ENCODE measurements at places on chromosomes 6 and 20.

DNA sequence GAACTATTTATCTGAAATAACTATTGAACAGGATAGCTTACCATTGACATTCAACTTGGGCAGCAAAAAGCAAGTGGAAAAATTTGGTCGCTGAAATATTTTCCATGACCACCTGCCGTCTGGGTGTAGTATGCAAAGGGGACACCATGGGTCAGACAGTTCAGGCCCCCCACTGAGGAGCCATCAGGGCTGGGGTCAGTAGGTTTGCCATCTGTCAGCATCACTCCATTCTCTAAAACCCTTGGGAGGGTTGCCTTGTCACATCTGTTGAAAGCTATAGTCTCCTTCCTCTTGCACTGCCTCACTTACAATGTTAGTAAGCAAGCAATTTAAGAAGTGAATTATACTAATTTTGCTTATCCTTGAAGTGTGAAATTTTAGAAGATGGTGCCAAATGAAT is 44.9 kb downstream of the NRN1 start:
- no peak for DNase-seq

DNA sequence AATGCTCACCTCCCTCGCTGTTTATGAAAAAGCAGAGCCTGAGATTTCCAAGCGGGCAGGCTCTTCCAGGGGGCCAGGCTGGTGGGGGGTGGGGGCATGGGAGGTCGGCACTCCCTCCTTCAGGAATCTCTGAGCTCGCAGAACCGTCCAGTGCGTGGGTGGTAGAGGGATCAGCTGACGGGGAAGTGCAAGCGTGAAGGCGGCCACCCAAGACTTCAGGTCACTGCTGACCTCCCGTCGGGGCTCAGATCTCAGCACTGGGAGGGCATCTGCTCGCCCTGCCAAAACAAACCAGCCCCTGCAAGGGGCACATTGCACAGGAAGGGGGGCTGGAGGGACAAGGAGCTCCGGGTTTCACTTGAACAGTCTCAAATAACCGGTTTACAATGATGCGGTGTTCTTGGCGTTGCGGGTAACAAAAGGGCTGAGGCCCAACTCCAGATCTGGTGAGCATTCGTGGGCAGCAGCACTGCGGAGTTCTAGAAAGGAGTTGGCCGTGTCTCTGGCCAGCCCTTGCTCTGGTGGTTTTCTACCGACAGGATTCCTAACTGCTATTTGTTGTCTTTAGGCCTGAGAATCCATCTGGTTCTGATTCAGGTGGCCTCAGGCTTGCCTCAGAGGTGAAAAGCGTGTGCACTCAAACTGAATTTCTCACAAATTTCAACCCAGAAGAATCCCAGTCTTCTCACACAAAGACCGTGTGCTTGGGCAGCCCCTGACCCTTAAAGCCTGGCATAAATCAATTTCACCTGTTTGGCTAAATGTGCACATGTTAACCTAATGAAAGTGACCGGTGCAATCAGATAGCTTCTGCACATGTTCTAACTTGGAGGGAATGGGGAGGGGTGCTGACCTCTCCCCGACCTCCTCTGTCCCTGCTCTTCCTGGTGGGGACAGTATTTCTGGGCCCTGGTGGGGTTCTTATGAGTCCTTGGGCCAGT is 191.6 kb downstream of the MYLK4 start:
- no peak for DNase-seq

- DNase-seq = no peak
Observed at GRCh38 chr6:143949962-143950361, 58.1 kb downstream of the PLAGL1 start.

DNA sequence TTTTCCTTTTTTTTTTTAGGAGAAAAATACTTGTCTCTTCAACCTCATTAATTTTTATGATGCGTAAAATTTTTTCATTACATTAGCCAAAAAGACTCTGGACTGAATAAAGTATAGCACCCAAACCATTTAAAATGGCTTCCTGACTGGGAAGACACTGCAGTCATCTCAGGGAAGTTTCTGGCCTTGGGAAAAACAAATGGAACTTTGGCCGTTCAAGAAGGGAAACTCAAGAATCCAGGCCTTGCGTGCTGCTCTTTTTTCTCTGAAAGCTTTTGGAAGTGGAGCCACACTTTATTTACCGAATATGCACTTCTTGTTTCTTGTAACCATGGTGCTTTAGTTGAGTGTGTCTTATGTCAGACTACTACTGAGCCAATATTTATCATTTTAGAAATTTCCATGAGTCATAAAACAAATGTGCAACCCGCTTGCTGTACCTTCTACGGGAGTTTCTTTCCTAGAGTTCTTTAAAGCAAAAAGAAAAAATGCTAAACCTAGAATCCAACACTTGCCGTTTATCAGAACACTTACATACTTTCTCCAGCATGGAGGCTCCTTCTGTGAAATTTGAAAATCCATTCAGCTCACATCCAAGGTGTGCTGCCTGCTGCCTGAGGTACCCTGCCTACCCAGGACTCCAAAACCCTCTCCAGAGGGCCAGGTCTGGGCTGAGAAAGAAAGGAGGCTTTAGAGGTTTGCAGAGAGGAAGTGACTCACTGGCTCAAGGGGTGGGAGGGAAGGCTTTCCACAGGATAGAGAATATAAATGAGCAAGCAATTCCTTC is 11.5 kb upstream of the DSTN start:
- DNase-seq = no peak

GRCh38 chr6:165488624-165489295 is 174.3 kb downstream of the PDE10A start:
- DNase-seq = no peak

DNA sequence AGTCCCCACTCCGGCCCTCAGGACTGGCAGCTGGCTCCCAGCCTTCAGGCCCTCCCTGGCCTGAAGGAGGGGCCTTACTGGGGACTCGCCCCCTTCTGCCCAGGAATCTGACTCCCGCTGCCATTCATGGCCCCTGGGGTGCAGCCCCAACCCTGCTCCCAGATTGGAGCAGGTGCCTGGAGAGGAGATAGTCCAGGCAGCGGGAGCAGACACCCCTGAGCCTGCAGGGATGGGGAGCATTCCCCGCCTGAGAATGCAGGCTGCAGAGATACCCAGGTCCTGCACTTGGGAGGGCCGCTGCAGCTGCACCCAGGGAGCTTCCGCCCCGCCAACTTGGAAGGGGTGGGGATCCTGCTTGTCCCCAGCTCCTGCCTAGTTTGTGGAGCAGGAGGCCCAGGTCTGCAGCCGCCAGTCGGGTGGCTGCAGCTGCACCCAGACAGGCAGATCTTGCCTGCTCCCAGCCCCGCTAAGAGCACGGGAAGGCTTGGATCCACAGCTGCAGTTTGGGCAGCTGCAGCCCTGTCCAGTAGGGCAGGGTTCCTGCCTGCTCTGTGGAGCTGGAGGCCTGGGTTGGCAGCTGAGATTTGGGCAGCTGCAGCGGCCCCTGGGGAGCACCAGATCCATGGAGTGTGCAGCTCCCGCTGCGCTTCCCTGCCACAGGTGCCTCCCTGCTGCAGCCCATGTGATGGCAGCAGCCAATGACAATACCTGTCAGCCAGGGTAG is 5.2 kb downstream of the GTSF1L start:
- DNase-seq = no peak
